ENCODE measurements at places on chromosomes 4 and X.

GRCh38 chrX:153372949-153373348 lies 28.2 kb downstream of the PNMA6E start:
- no peak for DNase-seq

- DNase-seq: peak; percentile 50
These were observed 223.4 kb downstream of the BCOR start for GRCh38 chrX:39874202-39874816.

GRCh38 chr4:145440292-145441007 lies 41.2 kb upstream of the SMAD1 start:
- DNase-seq: no peak

DNA sequence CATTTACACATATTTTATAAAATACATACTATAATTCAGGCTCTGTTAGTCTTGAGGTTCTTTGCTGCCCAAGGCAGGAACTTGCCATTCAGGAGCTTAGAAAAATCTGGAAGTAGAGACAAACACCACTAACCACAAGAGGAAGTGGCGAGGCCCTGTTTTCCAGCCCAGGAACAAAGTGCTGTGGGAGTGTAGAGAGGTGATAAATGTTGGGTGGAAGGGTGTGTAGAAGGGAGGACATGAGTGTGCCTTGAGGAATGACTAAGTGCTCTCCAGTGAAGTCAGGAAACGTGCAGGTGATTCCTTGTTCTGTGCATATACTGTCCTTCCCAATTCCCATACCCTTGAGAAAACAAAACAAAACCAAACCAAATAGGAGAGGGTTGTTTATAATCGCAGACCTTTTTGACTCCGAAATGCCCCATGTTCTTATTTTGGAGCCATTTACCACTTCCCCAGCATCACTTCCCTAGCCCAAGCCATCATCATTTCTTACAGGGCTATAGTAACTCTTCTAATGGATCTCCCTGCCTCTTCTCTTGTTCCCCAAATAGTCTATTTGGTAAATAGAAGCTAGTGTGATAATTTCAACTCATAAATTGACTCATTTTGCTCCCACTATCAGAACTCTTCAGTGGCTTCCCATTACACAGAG lies 83.2 kb downstream of the GPAT3 start:
- DNase-seq: no peak

- DNase-seq: no peak
These were observed 19.2 kb downstream of the ETDC start for GRCh38 chrX:135328421-135329005.

GRCh38 chr4:15563871-15564270 lies 91.3 kb downstream of the FBXL5 start:
- no peak for DNase-seq

DNA sequence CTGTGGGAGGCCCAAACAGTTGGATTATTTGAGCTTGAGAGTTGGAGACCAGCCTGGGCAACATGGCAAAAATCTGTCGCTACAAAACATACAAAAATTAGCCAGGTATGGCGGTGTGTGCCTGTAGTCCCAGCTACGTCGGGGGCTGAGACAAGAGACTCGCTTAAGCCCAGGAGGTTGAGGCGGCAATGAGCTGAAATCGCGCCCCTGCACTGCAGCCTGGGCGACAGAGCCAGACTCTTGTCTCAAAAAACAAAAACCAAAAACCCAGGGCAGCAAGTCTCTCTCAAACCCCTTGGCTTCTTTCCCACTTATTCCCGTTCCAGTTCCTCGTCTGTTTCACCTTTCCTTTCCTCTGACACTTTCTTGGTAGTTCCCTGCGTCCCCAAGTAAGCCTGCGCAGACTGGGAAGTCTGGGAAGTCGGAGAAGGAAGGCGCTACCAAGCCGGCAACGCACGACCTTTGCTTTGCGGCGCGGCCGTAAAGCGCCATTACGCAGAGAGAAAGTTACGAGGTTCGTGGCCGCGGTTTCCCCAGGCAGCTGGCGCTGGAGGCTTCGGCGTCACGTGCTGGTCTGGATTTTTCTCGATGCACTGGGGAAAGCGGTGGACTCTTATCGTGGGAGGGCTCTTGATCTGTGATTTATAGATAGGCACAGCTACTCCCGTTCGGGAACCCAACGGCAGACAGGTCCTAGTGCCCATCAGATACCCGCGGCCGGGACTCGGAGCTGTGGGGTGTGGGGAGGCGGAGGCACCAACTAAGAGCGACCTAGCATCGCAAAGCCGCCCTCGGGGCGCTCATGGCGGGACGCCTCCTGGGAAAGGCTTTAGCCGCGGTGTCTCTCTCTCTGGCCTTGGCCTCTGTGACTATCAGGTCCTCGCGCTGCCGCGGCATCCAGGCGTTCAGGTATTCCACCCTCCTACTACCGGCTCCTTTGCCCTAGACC lies at the start of gene NUDT9:
NUDT9 (plus strand) TSS at position 470 of the 949 bp plus-strand sequence; CDS start at position 803, 333 bp downstream.
- DNase-seq: peak; percentile 82

DNA sequence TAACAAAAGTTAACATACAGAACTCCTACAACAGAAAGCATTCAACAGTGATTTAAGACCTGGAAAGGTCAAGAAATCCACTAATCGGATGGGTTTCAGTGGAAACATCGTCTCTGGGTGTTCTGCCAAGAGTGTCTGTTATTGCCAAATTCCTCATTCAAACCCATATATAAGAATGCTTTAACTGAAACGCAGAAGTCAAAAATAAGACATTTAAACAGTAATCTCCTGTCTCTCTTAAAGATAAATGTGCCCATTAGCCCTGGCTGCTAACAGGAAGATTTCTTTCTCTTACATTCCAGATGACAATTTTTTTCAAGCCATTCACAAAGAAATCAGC lies 31.5 kb downstream of the DCTD start:
- no peak for DNase-seq

GRCh38 chr4:113884655-113885054 lies 94.8 kb downstream of the ARSJ start:
- no peak for DNase-seq

DNA sequence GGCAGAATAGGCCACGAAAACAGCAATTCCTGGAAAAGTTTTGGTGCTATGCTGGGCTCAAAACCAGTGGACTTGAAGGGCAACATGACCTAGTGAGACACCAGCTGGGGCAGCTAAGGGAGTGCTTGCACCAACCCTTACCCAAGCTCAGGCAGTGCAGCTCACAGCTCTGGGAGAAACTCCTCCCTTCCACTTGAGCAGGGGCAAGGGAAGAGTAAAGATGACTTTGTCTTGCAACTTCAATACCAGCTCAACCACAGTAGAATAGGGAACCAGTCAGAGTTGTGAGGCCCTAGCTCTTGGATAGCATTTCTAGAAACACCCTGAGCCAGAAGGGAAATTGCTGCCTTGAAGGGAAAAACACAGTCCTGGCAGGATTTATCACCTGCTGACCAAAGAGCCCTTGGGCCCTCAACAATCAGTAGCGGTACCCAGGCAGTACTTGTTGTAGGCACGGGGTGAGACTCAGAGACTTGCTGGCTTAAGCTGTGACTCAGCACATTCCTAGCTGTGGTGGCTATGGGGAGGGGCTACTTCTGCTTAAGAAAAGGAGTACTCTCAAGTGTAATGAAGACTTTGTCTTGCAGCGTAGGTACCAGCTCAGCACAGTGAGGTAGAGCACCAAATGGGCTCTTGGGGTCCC lies 19.7 kb upstream of the ABCG2 start:
- no peak for DNase-seq

- no peak for DNase-seq
These were observed 315.9 kb downstream of the LDB2 start for GRCh38 chr4:16582526-16582925.

DNA sequence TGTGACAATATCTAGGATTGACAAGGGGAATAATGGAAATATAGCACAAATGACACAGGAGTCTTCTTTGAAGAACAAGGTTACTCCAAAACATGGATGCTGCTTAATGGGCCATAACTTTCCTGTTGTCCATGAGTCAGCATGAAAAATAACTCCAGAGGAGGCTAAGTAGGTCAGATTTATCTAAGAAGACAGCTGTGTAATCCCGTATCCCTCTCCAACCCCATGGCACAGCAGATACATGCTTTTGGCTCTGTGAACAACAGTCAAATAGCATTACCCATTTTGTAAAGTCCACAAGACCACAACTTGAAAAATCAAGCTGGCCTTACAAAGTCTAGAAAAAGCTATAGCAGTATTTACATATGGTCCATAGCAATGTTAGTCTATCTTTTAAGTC lies 2.1 kb upstream of the TMEM131L start:
- DNase-seq: no peak

DNA sequence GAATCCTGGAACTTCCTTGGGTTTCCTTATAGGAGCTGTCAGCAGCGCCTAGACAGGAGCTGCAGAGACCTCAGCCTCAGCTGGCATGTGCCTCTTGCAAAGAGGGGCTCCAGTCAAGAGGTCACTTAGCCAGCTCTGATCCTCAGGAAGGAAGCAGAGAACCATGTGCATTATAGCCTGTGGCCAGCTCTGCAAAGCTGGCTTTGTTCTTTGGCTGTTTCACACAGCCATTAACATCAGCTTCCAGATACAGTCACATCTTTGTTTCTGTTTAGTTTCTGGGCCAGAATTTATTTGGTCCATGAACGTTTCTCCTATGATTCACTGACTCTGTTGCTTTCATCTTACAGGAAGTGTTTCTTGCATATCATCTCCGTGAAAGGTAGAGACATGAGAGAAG lies 92.4 kb downstream of the CC2D2A start:
- no peak for DNase-seq

GRCh38 chr4:25811374-25811690 lies 51.5 kb downstream of the SEL1L3 start:
- DNase-seq: no peak

DNA sequence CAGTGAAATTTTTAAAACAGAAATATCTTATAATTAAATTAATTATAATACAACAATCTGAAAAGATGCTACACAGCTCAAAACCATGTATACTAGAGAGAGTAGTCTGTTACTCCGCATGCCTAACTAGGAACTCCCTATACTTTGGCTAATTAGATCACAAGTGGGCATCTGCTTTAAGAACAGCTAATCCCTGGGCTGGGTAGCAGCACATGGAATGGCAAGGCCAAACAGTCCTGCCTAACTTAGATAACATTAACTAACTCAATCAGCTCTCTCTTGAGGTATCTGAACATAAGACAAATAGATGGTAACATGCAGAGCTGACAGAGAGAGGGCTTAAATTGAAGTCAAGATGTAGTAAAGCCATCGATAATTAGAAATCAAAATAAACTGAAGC lies 9.9 kb downstream of the CHIC2 start:
- no peak for DNase-seq

DNA sequence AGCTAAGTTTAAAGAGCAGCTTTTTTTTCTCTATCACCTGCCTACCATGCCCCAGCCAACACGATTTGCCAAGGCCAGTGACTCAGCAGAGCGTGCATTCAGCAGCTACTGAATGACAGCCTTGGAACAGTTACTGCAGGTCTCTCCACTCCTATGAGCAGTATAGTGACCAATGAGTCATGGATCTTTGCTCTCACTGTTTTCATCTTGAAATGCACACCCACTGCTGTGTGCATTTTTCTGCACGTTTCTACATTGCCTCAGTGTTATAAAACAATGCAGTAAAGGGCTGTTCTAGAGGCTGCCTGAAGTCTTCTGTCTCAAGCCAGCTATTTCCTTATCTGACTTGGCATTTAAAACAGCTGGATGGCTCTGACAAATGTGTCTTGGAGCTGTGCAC lies 66.0 kb upstream of the C4orf54 start:
- no peak for DNase-seq

GRCh38 chr4:68589790-68590189 lies 13.7 kb upstream of the UGT2B17 start:
- DNase-seq: no peak

DNA sequence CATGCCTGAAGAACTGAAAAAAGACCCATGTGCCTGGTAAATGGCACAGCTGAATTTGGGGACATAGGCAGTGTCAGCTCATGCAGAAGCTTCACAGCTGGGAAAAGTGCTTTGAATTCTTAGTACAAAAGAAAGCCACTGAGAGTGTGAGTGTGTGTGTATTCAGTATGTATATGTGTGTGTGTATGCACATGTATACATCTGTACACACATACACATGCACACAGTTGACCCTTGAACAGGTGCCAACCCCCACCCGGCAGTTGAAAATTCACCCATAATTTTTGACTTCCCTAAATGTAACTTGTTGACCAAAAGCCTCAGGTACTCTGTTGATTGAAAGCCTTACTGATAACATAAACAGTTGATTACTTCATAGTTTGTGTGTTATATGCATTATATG lies 49.5 kb upstream of the ENPP6 start:
- no peak for DNase-seq

DNA sequence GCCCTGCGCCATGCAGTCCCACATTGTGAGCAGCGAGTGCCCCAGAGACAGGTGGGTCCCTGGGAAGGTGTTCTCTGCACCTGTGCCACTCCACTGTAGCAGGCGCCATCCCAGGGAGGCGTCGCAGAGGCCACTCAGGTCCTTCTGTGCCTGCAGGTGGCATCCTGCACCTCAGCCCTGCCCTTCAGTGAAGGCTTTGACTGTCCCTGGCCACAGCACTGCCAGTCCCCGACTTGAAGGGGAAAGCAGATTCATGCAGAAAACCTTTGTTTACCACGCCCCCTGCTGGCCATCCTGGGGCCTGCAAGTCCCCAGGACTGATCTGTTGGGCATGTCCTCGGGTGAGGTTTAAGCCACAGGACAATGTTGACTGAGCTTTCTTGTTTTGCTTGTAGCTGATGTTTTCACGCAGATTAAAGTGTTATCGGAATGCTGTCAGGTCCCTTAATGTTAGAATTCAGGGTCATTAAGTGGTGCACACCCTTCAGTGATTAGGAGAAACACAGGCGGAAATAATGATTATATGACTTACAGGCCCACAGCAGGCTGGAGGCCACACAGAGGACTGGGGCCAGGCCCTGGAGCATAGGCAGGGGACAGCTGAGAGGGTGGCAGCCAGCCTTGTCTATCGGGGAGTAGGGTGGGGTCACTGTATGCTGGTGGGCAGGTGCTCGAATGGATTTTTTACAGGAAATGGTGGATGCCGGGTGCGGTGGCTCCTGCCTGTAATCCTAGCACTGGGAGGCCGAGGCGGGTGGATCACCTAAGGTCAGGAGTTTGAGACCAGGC lies 5.0 kb downstream of the TACC3 start:
- DNase-seq: peak; percentile 93

GRCh38 chr4:150089732-150090131 lies 11.5 kb downstream of the DCLK2 start:
- DNase-seq: no peak

DNA sequence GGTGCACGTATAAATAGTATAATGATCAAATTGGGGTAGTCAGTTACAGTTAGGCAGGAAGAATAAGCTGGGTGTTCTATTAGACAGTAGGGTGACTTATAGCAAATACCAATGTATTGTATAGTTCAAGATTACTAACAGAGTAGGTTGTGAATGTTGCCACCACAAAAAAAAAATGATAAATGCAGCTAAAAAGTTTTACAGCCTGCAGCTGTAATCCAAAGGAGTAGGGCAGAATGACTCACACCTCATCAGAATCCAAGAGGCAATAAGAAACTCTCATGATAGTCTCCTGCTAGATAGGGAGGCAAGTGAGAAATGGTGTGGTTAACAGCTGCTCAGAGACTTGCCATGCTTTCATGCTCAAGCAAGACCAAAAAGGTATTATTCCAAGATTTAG lies 19.6 kb upstream of the TCEAL4 start:
- DNase-seq: no peak

- DNase-seq: no peak
These were observed 33.5 kb upstream of the SPANXD start for GRCh38 chrX:141732031-141732430.

GRCh38 chr4:7208509-7209451 lies 16.4 kb downstream of the SORCS2 start:
- no peak for DNase-seq

Measured in CD4-positive, alpha-beta T cell treated with Interleukin-6 for 4 hours (primary cell).